ENCODE measurements at places on chromosomes 5 and 9. TPM values are rescaled to one million over a fixed set of nuclear protein-coding genes. Genes with fewer than 3 reads are reported as not detected.

DNA sequence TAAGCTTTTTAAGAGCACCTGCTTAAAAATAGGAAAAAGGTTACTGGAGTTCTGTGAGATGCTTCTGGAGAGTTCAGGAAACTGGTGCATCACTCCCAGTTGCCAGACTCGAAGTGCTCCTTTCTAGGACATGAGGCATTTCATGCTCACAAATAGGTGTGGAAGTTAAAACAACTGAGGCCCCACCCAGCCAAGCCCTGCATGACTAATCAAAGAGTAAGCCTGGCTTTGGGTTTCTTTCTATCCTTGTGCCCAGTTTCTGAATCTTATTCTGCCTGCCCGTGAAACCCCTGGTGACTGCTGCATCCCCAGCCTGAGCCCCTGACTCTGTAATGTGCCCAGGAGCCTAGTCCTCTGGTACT is 7.7 kb downstream of the SPINK9 start:
- DNase-seq: no peak
- no peaks in the 10 kb centered on the region for H3K27me3 ChIP-seq
- H3K27ac ChIP-seq: no peak overlapping the region
- no peaks in the 10 kb centered on the region for H3K36me3 ChIP-seq
- H3K4me3 ChIP-seq: no peak overlapping the region

Gene HAPLN1
- total RNA-seq: 14.1 TPM

Gene RNF180
- total RNA-seq: 46.6 TPM

DNA sequence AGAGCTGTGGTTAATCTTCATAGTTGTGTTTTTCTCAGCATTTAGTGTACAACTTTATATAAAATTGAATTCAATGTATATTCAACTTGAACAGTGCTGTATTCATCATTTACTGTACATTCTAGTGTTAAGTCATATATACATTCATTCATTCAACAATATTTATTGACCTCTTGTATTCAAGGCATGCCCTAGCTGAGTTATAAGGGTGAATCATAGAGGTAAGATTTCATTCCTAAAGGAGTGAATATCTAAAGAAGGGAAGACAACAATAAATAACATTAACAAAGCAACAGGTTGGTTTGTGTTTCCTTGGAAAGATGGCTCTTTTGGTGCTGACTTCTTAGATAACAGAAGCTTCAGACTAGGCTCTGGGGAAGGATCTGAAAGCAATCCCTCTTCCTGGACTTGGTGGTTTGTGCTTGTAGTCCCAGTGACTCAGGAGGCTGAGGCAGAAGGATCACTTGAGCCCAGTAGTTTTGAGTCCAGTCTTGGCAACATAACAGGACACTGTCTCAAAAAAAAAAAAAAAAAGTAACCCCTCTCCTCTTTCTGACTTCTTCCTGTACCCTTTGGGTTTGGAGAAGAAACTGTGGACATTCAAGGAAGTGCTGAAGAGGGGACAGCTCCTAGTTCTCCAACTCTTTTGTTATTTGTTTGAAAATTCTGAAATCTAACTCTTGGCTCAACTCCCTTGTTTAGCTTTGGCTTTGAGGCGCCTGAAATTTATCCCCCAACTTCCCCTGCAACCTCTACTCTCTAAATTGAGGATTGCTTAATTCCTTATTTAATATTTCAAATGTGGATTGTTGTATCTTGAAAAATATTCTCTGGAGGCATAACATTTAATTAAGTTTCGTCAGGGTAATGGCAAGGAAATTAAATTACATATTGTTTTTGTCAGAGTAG is 80.2 kb downstream of the OSTF1 start:
- no peak for DNase-seq
- no peak overlapping the region for H3K27ac ChIP-seq
- H3K27me3 ChIP-seq: no peaks in the 10 kb centered on the region

Gene WDR55
- 24.6 TPM for total RNA-seq

DNA sequence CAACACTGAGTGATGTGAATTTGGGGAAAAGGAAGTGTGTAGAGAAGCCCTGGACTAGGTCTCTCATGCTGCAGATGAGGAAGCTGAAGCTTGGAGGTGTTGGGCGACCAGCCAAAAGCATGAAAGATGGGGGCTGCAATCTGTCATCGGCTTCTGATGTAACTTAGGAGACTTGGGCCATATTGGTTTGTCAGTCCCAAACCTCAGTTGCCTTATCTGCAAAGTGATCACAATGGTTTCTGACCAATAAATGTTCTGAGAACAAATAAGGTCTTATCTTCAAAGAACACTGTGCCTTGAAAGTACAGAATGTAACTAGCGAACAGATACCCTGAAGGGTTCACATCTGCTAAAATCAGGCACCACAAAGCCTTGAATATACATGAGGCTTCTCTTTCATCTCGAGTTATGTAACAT is 198.4 kb upstream of the NR3C1 start:
- no peaks in the 10 kb centered on the region for H3K36me3 ChIP-seq
- H3K4me1 ChIP-seq: no peaks in the 10 kb centered on the region
- no peaks in the 10 kb centered on the region for H3K27me3 ChIP-seq
- no peak for DNase-seq
- no peak overlapping the region for H3K4me3 ChIP-seq
